Stimulated activated CD8-positive, alpha-beta memory T cell treated with anti-CD3 and anti-CD28 coated beads, Interleukin-4, amount 100 ng/mL, for 1 hour (primary cell): ENCODE measurements at places on chromosomes 13 and 19.

DNA sequence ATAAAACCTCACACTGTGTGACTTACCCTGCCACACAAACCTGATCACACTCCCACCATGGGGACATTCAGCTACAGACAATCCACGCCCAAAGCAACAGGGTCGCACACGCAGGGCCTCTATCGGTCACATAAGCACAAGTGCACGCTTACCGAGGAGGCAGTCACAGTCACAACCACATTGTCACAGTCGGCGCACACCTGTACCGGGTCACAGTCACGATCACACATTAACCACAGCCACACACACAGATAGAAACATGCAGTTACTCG is 579 bp downstream of the ZNF566 start:
- DNase-seq: peak; percentile 5

DNA sequence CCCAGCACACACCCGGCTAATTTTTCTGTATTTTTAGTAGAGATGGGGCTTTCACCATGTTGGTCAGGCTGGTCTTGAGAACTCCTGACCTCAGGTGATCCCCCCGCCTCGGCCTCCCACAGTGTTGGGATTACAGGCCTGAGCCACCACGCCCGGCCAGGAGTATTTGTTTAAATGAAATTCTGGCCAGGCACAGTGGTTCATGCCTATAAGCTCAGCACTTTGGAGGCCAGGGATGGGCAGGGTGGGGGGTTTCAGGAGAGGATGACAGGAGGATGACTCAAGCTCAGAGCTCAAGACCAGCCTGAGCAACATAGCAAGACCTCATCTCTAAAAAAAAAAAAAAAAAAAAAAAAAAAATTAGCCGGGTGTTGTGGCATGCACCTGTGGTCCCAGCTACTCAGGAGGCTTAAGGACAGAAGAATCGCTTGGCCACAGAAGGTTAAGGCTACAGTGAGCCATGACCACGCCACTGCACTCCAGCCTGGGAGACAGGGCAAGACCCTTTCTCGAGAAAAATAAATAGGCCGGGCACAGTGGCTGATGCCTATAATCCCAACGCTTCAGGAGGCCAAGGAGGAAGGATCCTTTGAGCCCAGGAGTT is 8.2 kb upstream of the DHDH start:
- no peak for DNase-seq

- DNase-seq: no peak
Observed at GRCh38 chr13:43761616-43762315, 25.0 kb downstream of the ENOX1 start.

DNA sequence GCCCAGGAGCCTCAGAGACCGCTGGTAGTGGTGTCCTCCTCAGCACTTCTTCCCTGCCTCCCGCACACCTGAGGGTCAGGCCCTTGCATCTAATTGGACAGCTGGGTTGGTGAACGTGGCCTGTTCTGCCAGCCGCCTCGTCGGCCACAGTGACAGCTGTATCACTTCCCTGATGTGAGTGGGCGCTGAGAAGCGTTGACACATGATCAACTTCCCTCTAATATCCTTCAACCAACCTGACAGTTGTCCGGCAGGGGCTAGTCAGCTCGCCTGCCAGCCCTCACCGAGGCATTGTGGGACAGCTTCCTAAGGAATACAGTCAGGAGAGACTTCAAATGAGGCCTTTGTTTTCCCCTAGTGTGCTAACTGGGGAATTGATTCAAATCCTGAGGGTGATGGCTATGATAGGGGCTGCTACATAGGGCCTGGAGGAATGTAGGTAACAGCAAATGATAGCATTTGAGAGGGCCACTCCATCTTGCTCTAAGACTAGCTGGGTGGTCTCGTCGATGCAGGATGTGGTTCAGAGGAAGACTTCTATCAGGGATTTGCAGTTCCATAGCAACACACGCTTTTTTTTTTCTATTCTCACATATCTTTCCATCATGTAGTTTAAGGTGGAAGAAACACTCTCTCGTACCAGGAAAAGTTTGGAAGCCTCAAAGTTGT is 230.8 kb downstream of the TSHZ3 start:
- no peak for DNase-seq

DNA sequence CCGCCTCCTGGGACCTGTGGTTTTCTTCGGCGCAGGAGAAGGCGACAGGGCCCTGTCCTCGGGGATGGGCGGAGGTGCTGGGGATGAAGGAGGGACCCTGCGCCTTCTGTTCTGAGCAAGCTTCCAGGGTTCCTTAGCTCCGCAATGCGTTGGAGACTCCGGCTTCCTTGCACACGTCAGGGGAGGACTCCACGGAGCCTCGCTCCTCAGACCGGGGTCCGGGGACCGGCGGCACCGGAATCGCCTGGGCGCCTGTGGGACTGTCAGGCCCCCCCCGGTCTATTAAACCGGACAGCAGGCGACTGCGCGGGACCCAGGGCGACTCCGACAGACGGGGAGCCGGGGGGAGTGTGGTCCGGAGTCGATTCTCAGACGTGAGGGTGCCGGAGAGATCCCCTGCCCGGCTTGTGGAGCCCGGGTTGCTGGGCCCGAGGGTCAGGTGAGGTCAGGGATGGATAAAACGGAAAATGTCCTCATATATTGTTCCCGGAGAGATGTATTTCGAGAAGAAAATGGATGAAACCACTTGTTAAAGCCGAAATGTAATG is 227.4 kb downstream of the TEX29 start:
- no peak for DNase-seq

GRCh38 chr19:6415591-6416190 is 8.9 kb downstream of the KHSRP start:
- no peak for DNase-seq
